ENCODE measurements at places on chromosomes 12 and 14.

DNA sequence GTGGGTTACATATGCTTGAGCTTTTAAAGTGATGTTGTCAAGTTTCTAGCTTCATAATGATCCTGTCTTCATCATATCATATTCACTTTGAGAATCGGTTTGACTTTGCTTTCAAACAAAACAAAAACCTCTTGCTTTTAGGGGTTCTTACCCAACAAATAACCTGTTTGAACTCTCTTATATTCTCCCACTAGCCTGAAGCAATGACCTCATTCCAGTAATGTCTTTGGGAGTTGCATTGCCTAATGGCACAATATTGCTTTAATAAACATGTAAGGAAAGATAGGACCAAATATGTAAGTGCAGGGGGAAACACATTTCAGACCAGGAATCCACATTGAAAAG lies 27.7 kb downstream of the WBP11 start:
- peak; percentile 25 for DNase-seq

GRCh38 chr12:83156815-83157214 lies 470.1 kb downstream of the TMTC2 start:
- DNase-seq: no peak

DNA sequence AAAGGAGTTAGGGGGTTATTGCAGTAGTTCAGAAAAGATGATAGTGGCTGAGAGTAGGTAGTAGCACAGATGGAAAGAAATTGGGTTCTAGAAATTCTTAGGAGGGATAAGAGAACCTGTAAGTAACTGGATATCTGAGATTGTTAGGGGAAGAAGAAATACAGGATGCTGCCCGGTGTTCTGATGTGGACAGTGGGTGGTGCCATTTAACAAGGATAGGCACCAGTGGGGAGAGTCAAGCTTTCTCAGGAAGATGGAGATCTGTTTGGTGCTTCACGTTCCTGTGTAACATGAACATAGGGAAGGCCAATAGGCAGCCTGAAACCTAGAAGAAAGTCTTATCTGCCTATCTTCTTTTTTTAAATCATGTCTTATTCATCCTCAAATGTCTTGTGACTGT lies 245.9 kb downstream of the NPAS3 start:
- no peak for DNase-seq

GRCh38 chr14:61527325-61528100 lies 167.8 kb upstream of the HIF1A start:
- DNase-seq: peak; percentile 63

- no peak for DNase-seq
These were observed 14.5 kb upstream of the MAP1LC3B2 start for GRCh38 chr12:116544656-116545055.

- DNase-seq: no peak
These were observed 649 bp upstream of the SALL2 start for GRCh38 chr14:21526672-21527317.

DNA sequence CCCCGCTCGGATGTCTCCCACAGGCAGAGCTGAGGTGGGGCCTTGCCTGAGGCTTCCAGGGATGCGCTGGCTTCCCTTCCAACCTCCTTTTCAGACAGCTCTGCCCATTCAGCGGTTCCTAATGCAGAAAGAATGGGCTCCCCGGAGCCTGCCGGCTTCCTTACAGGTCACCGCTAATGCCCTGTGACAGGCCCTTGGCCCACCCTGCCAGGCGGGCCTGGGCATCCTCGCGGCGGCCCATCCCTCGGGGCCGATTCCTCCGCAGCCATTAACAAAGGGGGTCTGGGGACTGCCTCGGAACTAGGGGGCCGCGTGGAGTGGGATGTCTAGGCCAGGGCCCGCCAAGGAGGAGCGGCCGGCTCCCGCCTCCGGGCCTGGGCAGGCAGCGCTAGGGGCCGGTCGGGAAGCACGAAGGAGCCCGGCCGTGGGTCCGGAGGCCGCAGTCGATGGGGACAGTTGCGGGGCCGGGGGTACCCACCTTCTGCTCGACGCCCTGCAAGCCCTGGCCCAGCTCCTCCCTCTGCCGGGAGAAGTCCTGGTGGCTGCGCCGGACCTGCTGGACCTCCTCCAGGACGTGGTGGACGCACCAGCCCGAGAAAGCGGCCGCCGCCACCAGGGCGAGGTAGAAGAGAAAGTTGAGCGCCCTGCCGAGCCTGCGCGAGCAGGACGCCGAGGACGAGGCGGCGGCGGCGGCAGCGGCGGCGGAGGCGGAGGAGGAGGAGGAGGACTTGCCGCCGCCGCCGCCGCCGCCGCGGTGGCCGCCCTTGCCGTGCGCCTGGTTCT lies 738 bp downstream of the CKAP4 start:
- DNase-seq: no peak

DNA sequence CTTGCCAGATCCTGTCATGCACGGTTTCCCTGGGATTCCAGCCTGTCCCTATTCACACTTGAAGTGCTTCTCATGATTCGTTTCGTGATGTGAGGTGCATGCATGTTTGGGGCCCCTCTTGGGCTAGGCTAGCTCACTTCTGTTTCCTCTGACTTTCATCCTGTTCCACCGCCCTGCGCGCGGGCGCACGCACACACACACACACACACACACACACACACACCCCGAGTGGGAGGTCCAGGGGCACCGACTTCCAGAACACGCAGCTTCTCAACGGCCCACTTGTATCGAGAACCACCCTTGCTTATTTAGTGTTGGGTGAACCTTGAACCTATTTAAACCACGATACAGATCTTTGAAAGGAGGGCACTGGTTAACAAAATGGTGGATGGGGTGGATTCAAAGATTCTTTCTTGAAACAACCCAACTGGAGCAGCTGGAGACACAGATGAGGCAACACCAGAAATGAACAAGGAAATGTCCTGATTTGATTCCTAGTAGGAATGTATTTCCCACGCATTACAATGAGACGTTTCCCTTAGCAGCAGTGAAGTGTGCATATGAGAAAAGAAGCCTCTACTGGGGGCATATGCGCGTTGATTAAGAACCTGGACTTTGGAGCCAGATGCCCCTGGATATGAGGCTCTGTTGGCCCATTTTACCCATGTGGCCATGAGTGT lies 16.3 kb downstream of the ELK3 start:
- DNase-seq: no peak

- no peak for DNase-seq
These were observed 40.9 kb upstream of the NOS1 start for GRCh38 chr12:117402363-117402762.

DNA sequence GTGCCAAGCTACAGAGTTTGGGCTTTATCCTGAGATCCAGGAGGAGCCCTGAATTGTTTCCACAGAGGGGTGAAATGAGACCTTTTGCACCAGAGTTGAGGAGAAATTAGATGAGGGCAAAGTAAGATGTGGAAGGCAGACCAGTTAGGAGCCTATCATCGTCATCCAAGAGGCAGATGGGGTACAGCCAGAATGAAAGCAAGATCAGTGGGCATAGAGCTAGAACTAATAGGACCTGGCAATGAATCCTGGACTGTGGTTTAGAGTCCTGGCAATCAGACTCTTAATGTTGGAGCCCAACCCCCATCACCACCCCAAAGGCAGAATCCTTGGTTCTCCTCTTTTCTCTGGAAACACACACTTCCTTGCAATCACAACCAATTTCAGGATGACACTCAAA lies 166.6 kb upstream of the HMGA2 start:
- DNase-seq: no peak

- DNase-seq: no peak
These were observed 2.0 kb downstream of the PACS2 start for GRCh38 chr14:105316577-105316941.

- no peak for DNase-seq
These were observed at the start of gene REC8 for GRCh38 chr14:24171422-24172260. TSS of gene REC8 (plus strand) at chr14:24172080. CDS start at chr14:24172553, 473 bp downstream.

DNA sequence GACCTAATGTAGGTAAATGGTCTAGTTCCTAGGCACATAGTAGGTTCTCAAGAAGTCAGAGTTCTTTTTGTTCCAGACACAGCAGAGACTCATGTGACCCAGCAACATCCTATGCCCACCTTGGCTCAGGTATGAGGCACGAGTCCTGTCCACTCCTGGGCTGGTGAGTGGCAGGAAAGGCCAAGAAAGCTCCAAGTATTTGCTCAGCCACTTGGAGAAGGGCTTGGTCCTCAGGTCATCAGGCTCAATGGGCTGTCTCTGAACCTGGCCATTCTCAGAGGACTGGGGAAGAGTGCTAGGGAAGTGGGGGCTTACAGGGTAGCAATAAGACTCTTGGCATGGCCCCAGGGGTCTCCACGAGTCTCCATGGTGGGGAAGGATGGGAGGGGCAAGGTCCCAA lies 253.1 kb downstream of the NTF3 start:
- no peak for DNase-seq

GRCh38 chr14:66238969-66239368 lies 247.2 kb upstream of the CCDC196 start:
- no peak for DNase-seq

DNA sequence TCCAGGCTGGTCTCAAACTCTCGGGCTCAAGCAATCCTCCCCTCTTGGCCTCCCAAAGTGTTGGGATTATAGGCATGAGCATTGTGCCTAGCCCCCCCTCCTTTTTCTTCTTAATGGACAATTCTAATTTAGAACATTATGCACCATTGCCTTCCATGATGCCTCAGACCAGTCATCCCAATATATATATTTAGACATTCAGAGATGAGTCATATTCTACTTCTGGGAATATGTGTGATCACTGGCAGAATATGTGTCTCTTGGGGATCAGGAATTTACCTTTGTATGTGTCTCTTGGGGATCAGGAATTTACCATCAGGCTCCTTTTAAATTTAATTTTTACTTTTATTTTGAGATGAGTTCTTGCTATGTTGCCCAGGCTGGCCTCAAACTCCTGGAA lies 7.5 kb upstream of the CCDC177 start:
- no peak for DNase-seq

DNA sequence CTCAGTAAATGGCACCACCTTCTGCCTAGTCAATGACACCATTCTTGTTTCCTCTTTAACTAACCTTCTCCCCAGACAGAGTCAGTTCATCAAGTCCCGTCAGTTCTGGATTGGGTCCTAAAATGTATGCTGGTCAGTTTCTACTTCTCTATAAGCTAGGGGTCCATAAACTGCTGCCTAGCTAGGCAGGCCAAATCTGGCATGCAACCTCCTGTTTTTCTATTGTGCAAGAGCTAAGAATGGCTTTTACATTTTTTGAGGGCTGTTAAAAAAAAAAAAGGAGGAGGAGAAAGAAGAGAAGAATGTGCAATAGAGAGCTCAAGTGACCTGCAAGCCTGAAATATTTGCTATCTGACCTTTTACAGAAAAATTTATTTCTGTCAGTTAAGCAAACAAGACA lies 6.4 kb upstream of the TMED10 start:
- peak; percentile 71 for DNase-seq

DNA sequence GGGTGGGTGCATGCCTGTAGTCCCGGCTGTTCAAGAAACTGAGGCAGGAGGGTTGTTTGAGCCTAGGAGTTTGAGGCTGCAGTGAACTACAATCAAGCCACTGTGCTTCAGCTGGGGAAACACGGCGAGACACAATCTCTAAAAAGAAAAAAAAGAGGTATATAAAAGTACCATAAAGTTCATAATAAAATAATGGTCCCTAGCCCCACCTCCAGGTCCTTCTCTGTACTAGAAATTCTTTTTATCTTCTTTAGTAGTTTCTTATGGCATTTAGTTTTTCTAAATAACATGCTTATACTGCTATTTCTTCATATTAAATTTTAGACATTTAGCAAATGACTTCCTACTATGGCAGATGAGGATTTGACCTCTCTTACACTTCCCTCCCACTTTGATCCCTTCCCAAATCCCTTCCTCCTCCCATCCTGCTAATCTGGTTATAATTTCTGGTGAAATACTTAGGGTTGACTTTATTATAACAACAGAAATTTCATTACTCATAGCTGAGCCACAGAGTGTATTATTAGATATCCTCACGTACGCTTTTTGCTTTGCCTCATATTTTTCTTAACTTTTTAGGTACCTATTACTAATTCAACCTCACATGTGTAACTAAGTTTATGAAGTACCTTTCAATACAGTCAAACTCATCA lies 94.7 kb downstream of the SLC41A2 start:
- DNase-seq: peak; percentile 24

GRCh38 chr12:11545484-11546330 lies 103.8 kb upstream of the ETV6 start:
- no peak for DNase-seq

- no peak for DNase-seq
These were observed 75.6 kb downstream of the PLEKHA5 start for GRCh38 chr12:19205120-19205519.

GRCh38 chr12:65259501-65259900 lies 19.0 kb upstream of the MSRB3 start:
- no peak for DNase-seq

- DNase-seq: no peak
These were observed 271.3 kb downstream of the ZFP36L1 start for GRCh38 chr14:68521557-68521901.

GRCh38 chr14:21098076-21098891 lies at the start of gene ZNF219:
TSS of gene ZNF219 (minus strand) at chr14:21098655. CDS start at chr14:21093591, 5,064 bp downstream.
- DNase-seq: no peak

DNA sequence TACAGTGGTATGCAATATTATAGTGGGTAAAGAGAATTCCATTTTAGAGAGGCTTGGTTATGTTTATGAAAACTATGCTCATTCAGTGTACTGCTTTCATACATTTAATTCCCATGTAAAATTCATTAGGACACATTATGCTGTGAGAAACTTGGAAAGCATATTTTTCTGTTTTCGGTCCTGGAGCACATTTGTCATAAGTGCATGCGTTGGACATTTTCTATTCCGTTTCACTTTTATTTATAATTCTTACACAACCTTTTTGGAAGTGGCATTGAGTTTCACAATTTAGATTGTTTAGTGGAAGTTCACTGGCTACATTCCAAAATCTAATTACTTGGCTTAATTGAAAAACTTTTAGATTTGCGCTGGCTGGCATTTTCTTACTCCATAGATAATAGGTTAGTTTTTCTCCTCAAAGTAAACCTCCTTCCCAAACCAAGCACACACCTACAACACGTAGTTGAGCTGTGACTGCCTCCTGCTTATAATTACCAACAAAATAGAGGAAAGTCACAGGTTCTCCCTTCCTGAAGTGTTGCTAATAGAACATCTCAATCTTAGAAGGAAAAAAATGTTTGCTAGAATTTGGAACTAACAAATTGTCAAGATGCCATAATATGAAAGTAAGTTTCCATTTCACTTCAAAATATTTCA lies 938.5 kb downstream of the TRHDE start:
- no peak for DNase-seq

DNA sequence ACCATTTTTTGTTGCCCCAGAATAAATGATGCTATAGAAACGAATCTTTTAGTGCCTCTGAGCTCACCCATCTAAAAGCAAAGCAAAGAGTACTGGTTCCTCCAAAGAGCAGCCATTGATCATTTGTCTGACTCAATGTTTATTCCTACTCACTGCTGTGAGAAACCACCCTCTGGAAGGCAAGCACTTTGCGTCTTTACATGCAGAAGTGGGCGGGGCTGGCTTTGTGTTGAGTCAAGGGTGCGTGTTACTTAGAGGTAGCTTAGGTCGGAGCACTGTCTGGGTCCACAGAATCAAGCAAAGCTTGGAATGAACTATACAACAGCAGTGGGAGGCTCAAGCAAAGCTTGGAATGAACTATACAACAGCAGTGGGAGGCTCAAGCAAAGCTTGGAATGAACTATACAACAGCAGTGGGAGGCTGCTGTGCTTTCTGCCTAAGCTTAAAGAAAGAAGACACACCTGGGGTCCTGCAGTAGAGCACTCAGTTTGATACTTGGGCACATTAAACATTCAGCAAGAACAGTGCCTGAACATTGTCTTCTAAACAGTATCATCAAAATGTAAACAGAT lies 77.2 kb upstream of the PRICKLE1 start:
- no peak for DNase-seq

- no peak for DNase-seq
These were observed 627 bp downstream of the CPM start for GRCh38 chr12:68932128-68932960.

All from AG09309 (cell line).